ENCODE measurements at places on chromosomes 12 and 14.

DNA sequence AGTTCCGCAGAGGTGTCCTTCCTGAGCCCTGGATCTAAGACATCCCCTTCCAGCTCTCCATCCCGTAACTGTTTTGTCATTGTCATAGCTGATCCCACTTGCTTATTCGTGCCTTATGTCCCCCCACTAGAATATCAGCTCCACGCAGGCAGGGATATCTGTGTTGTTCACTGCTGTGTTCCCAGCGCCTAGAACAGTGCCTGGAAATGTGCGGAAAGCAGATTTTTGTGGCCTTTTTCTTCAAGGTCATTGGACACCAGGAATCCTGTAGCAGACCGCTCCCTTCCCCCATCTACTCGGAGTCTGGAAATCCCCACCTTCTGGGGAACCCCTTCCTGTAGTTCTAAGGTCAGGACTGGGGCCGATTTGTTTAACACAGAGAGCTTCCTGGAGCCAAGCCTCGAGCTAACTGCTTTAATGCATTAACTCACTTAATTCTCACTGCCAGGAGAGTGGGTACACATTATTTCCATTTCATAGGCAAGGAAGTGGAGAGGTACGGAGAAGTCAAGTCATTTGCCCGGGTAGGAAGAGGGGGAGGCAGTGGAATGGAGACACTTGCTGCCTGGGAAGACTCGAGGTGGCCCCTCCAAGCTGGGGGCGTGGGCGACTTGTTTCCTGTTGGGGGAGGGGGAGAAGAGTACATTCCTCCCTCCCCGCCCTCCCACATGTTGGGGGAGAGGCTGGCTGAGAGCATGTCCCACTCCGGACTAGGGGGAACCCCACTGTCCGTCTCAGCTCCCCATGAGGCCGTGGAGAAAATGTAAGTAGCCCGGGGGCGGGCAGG is 1.2 kb upstream of the SH2B3 start:
- DNase-seq = peak; percentile 33

DNA sequence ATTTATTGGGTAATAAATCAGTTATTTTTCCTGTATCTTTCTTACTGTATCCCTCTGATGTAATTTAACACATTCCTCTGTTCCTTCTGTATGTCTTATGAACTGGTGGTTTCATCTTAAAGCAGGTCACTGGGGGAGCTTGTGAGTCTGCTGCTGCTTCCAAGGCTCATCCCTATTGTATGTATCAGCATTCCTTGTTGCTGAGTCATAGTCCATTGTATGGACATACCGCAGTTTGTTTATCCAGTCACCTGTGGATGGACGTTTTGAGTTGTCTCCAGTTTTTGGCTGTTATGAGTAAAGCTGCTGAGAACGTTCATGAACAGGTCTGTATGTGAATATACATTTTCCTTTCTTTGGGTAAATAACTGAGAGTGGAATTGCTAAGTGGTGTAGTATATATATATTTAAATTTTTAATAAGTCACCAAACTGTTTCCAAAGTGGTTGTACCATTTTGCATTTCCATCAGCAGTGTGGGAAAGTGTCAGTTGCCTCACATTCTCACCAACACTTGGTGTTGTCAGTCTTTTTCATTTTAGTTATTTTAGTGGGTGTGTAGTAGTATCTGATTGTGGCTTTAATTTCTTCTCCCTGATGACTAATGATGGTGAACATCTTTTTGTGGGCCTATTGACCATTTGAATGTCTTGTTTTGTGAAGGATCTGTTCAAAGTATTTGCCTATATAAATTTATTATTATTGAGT is 82.7 kb downstream of the BEGAIN start:
- DNase-seq = peak; percentile 23

- DNase-seq = peak; percentile 62
Measured at GRCh38 chr12:4855121-4855924, 54.4 kb upstream of the KCNA1 start.

GRCh38 chr14:75875958-75876357 is 105.8 kb downstream of the TGFB3 start:
- no peak for DNase-seq

DNA sequence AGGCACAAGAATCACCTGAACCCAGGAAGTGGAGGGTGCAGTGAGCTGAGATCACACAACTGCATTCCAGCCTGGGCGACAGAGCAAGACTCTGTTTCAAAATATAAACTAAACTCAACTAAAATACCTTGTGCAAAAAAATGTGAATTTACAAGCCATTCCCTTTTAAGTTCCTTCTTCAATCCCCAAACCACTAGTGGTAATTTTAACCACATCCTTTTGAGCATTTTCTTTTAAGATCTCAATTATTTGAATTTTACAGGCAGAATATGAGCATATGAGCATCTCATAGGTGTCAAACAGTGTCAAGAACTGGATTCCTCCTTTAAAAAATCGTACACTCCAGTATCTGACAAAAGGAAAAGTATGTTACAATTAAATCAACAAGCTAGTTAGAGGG is 57.0 kb upstream of the NPFF start:
- no peak for DNase-seq

GRCh38 chr12:59904874-59905521 is 309.2 kb downstream of the SLC16A7 start:
- peak; percentile 56 for DNase-seq

- DNase-seq = no peak
Measured at GRCh38 chr14:77909911-77910310, 110.0 kb downstream of the ADCK1 start.

GRCh38 chr14:75837151-75837787 is 144.5 kb downstream of the TGFB3 start:
- DNase-seq = peak; percentile 68

GRCh38 chr14:61516964-61517653 is 178.2 kb upstream of the HIF1A start:
- no peak for DNase-seq

DNA sequence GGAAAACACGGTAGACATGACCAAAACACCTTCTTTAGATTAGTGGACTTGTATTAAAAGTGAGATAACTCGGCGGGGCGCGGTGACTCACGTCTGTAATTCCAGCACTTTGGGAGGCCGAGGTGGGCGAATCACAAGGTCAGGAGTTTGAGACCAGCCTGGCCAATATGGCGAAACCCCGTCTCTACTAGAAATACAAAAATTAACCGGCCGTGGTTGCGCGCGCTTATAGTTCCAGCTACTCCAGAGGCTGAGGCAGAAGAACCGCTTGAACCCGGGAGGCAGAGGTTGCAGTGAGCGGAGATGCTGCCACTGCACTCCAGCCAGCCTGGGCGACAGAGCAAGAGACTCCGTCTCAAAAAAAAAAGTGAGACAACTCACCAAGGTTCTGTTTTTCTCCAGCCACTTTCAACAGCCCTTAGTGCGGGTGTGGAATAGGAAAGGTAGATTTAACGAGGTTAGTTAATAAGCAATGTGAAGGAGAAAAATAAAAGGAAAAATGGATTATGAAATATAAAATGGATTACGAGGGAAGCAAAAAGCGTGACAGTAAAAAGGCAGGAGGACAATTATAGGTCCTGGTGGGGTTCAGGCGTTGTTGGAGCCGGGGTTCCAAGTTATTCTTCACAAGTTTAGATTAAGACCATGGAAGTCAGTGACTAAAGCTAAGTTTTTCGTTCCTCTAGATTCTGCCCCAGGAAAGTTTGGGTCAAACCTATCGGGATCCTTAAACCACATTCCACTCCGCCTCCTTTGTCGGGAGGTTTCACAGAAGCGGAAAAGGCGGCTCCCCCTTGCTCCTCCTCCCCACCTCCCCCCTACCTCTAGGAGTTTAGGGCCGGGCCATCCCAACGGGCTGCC is 534 bp downstream of the PPP2R3C start:
- DNase-seq = peak; percentile 92

GRCh38 chr12:1542599-1542998 is 51.8 kb downstream of the FBXL14 start:
- no peak for DNase-seq

- DNase-seq = no peak
Measured at GRCh38 chr12:99235381-99235780, 412.2 kb upstream of the GARIN6 start.

- peak; percentile 39 for DNase-seq
Measured at GRCh38 chr14:42994051-42994736, 1387.5 kb downstream of the LRFN5 start.

DNA sequence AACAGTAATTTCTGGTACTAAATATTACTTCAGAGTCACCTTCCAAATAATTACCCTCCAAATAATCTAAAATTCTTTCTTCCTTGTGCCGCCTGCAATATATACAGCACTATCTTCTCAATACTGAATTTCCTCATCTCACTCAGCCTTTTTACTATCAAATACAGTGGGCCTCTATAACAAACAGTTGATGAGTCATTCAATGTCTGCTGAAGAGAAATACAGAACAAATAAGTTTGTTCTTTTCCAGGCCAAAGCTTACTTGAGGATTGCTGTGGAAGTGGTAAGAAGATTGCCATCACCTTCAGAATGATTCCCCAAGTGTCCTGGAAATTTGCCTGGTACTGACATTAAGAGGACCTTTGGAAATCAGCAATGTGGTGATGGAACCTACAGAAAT is 218.2 kb upstream of the ARHGAP5 start:
- DNase-seq = no peak

GRCh38 chr12:130764073-130764472 is 48.0 kb upstream of the RIMBP2 start:
- DNase-seq = no peak

GRCh38 chr14:76768671-76769500 is 7.6 kb downstream of the VASH1 start:
- no peak for DNase-seq

DNA sequence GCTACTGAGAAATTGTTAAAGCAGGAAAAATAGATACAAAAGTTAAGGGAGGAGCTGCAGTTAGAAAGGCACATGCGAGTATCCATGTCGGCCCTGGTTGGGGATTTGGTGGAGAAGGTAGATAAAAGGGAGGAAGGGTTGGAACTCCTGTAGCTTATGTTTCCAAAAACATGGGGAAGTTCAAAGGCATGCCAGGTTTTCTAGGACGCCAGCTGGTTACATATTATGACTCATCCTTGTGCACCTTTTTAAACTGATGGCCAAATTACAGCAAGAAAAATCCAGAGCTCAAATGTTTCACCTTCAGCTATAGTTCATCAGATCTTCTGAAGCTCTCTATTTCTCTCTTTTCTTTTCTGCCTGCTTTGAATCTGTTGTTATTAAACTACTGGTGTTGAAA is 13.2 kb upstream of the MAP4K5 start:
- DNase-seq = no peak

GRCh38 chr12:103690426-103690825 is 103.4 kb downstream of the STAB2 start:
- DNase-seq = no peak

DNA sequence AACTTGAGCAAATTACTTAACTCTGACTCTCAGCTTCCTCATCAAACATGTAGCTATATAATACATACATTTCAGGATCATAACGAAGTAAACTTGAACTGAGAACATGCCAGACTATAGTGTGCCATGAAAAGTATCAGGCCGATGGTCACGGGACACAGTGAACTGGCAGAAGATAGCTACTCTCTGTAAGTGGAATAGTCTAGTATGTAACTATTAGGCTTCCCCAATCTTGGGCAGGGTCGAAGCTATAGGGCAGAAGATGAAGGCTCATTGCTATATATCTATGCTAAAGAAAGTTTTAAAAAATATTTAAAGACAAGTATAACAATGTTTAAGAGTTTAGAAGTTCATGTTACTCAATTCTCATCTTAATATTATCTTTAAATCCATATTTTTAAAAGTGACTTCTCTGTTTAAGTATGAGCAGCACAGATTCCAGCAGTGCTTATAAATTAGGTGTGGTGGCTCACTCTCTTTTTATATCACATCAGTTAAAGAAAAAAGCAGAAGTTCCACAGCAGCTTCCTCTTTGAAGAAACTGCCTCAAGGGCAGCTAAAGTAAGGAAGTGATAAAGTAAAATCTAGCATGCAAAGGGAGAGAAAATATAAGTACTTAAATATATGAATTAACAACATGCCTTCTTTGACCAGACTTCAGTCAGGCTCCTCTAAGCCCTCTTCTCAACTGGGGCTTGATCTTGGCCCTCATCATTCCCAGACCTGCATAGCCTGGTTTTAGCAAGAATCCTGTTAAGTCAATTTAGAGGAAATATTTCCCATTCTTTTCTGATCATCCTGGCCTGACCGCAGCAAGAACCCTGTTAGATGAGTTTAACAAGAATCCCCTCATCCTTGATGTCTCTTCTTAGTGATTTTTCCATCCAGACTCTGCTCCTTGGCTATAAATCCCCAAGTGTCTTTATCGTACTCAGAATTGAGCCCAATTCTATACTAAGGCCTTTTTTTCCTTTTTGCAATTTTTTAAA is 8.4 kb upstream of the GLIPR1 start:
- DNase-seq = no peak

DNA sequence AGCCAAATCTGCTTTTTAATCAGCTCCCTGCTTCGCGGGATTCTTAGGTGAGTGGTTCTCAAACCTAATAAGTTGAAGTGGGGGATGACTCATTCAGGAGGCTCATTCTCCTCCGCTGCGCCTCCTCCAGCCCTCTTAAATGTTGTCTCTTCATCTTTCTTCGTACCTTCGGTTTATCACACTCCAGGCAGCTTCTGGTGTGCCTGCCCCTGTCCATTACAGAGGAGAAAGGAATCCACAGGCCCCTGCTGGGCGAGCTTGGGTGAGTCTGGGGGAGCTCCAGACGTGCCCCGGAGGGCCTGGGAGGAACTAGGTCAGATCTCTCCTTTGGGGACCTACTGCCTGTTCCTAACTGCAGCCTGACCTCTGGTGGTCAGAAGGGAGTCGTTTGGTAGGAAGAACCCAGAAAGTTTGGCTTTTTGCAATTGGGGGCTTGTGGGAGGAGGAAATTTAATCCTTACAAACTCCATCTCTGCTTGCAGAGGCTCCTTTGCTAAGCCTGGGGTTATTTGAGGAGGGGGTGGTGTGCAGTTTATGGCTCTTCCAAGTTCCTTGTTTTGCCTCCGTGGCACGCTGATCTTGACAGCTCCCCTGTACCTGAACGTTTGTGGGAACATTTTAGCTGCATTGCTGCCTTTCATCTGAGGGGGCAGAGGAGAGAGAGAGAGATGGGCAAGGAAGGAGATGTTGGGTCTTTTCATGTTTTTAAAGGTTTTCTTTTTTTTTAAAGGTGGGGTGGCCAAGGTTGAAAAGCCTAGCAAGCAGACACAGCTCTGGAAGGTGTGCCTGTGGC is 84.1 kb upstream of the GNG2 start:
- DNase-seq = peak; percentile 67

DNA sequence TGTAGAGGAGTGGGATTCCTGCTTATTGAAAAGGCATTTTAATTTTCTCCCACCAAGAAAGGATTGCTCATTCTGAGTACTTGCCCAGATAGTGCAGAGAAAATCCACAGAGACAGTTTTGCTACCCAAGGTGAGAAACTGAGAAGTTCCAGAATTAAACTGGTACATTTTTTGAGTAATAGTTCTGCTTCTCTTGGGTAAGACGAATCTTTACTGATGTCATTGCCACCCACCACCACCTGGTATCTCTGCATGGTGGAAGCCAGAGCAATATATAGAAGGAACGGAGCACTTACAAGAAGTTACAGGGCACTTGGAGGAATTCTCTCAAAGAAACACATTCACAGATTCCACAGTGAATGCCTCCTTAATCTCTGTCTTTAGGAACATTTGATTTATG is 20.7 kb upstream of the FRMD6 start:
- DNase-seq = no peak

DNA sequence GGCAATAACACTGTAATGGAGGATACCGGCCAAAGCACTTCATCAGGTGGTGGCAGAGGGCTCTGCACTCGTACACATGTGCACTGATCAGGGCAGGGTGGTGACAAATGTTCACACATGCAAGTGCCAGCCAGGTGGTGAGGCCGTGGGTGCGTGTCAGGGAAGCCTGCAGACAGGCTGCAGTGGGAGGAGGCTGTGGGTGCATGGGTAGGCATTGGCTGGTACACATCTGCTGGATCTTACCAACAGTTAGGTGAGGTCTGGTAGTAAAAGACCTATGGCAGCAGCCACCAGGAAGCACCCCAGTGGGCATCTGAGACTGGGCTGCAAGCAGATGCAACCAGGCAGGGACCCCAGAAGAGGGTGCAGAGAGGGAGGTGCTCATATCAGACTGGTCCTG is 65.3 kb downstream of the PDE6H start:
- no peak for DNase-seq

Data from HCEC 1CT (cell line).